ENCODE measurements at places on chromosomes 7 and 10.
A peak's percentile ranks its signal among the peaks of the same experiment; 100 is the strongest.

- DNase-seq, result no peak
Observed at GRCh38 chr7:74231232-74231590, 21.4 kb downstream of the LAT2 start.

DNA sequence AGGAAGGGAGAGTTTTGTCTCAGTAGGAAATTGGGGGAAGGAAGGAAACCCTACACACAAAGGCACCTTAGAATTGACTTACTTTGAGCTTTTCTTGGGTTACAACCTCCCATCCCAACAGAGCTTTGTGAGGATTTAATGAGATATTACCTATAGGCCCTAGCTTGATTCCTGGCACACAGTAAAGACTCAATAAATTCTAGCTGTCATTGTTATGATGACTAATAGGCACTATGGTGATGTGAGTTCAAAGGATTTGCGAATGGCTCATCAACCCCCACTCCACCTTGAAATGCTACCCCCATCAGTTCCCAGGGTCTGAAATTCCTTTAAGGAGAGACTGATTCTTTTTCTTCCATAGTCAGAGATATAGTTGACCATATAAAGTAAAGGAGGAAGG, 67.9 kb upstream of the SMNDC1 start:
- no peak for DNase-seq

DNA sequence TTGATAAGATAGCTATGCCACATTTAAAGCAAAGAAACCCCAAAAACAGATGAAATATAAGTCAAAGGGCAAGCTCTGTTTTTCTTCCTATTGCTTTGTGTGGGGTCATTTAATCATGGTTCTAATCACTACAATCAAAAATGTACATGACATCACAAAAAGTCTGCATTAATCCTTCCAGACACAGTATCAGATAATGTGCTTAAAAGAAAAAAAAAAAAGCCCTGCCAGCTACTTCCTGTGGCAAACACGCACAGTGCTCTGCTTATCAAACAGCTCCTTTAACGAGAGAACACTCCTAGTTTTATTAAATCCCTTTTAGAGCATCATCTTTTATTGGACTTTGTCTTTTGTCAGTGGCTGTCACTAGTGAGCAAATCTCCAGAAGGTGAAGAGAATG, 1005.8 kb downstream of the GATA3 start:
- DNase-seq, result peak; percentile 10

- DNase-seq, result no peak
Observed at GRCh38 chr7:51246258-51247245, 70.1 kb downstream of the COBL start.

- DNase-seq, result no peak
Observed at GRCh38 chr10:29105516-29106215, 183.2 kb upstream of the LYZL1 start.

DNA sequence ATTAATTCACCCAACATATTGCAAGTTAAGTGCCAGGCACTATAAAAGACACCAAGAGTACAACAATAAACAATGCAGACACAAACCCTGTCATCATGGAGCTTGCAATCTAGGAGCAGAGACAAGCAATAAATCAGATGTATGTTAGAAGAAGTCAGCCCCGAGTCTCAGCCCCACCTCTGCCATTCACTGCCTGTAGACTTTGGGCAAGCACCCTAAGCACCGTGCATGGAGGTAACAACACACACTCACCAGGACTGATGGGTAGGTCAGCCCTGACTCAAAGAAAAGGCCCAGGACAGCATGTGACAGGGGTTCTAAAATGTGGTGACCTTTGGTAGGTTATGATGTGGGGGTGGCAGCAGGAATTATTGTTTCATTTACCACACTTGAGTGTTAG, 49.3 kb upstream of the PLEKHA1 start:
- no peak for DNase-seq

DNA sequence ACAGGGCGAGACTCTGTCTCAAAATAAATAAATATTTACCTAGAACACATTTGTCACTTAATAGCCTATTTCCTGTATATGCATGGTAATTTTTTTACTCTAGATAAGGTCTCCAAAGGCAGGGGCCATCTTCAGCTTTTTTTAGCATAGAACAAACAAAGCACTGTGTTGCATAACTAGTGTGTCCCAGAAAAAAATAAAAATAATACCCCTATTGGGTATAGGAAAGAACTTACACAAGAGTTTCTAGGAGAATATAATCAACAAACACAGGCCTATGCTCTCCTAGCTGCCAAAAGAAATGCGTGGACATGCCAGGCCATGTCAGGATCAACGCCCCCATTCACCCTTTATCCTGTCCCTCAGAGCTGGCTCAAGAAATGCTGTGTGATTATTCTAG, 103.6 kb downstream of the PARD3 start:
- DNase-seq, result no peak

DNA sequence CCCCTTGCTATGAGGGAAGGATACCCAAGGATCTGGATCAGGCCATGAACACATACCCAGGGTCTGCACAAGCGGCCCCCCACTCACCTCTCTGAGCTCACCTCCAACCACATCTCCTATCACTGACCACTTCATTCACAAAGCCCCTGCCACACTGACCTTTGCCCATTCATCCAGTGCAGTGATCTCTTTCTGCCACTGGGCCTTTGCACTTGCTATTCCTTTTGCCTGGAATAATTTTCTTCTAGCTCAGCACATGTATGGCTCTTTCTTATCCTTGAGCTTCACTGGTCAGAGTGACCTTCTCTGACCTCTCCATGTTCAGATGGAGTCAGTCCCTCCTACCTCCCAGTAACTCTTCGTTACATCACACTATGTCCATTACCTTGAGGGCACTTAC, 48.3 kb downstream of the ADRA2A start:
- no peak for DNase-seq

DNA sequence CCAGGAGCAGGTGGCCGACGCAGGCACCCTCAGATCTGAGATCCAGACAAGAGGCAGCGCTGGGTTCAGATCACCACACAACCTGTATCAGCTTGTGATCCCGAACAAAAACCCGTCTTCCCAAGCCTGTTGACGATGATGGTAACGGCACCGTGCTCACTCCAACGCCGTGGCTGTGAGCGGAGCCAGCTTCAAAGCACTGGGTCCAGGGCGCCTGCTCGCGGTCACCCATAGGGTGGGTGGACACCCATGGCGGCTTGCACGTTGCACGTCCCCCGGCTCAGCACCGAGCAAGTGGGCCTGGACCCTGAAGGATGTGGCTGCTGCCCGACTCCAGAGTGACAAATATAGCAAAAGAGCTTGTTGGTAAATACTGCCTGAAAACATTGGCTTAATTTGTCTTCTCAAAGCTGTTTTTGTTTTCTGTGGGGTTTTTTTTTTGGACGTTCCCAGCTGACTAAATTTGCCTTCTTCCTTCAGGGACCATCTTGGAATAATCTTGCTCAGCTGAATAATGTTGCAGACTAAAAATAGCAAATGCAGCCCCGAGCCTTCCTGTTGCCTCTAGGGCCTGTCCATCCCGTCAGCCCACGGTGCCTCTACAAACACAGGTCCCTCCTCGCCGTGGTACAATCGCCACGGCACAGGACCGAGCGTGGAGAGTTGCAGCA, 41.0 kb downstream of the FOXK1 start:
- no peak for DNase-seq

- no peak for DNase-seq
Observed at GRCh38 chr7:6553448-6554044, 2.3 kb upstream of the GRID2IP start.

DNA sequence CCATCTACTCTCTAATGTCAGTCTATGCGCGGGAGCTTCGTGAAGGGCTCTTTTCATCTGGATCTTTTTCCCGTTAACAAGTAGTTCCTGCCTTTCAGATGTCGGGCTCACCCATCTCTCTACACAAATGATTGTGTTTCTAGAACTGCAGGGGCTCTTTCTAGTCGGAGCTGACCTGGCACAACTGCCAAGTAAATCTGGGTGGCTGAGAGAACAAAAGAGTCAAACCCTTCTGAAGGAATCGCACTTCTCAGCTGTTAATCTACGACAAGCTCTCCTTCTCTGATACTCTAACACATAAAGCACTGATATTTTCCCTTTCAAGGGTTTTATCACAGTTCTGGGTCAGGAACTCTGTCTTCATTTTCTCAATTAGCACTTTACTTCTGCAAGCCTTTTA, 144.7 kb downstream of the NRP1 start:
- no peak for DNase-seq

DNA sequence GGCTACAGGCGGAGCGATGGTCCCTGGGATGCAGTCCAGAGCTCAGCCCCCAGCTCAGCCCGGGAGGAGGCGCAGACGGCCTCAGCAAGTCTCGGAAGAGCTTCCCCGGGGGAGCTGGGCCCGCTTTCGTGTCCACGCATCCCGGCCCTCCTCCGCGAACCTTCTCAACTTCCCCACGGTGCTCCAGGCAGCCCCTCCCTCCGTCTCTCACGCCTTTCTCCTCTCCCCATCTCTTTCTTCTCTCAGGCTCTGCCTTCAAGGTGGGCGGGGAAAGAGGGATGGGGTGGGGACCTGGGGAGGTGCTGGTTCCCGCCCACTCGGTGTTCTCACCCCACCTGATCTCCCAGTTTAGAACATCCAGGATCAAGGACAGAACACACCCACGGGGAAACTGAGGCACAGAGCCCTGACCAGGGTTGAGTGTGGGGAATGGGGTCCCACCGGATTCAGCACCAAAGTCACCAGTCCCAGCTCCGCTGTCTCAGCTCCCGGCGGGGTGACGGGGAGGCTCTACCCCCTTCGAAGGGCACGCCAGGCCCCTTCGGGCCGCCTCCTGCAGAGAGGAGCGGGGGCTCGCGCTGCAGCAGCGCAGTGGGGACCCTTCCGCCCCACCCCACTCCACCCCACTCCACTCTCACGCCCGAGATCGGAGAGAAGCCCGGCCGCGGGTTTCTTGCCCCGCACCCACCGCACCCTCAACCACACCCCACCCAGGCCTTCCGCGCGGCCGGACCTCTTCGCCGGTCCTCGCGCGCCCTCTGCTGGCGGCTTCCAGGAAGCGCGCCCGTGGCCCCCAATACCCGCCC, 18.2 kb downstream of the POLL start:
- DNase-seq, result peak; percentile 78

DNA sequence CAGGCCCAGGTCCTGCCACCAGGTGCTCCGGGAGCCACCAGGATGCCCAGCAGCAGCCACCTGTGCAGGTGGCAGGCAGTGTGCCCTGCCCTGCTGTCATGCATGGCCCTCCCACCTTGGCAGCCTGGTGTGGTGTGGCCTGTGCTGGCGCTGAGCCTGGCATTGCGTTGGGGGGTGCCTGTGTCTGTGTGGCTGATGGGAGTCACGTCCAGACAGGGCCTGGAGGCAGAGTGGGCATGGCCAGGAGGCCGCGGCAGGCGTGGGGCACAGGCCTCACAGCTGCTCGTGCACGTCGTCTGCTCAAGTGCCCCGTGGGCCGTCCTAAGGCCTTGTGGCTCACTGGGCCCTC, 8.7 kb downstream of the TTYH3 start:
- no peak for DNase-seq

DNA sequence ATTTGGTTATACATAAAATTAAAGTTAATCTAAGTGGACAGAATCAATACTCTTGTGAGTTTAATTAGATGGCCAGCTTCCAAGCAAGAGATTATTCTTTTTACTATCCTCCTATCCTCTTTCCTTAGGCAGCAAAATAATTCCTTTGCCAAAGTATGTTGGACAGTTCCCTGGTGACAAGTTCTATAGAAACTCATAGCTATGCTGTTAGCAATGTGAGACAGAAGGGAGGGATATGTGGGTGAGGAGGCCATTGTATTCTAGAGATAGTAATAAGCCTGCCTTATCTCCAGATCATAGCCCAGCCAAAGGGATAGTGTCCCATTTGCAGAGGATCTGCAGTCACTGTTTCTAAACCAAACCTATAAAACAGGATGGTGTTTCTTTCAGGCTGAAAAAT, 181.6 kb upstream of the HDAC9 start:
- no peak for DNase-seq

GRCh38 chr7:72444026-72444776, 32.1 kb upstream of the CALN1 start:
- DNase-seq, result no peak

GRCh38 chr7:23410446-23411183, 59.7 kb downstream of the IGF2BP3 start:
- DNase-seq, result peak; percentile 41

GRCh38 chr10:98316170-98316569, 48.2 kb upstream of the LOXL4 start:
- DNase-seq, result no peak

- no peak for DNase-seq
Observed at GRCh38 chr7:80918399-80918798, 452 bp downstream of the SEMA3C start.

- DNase-seq, result no peak
Observed at GRCh38 chr7:1322240-1323110, 89.8 kb downstream of the UNCX start.

GRCh38 chr10:107665459-107665858, 501.0 kb upstream of the SORCS1 start:
- no peak for DNase-seq

DNA sequence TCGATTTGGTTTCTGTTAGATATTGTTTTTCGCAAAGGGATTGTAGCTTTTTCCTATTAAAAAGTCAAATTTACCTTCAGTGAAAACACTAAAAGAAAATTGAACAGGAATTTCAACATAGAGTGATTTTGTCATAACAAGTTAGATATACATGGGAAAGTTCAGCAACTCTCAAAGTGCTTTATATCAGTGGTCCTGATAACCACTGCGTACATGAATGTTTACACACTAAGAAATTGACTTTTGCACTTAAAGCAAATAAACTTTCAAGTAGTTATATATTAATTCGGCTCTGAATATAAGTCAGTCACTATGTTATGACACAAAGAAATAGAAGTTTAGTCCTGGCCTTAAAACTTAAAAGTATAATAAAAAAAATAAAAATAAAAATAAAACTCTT, 101.3 kb upstream of the DKK1 start:
- DNase-seq, result no peak

DNA sequence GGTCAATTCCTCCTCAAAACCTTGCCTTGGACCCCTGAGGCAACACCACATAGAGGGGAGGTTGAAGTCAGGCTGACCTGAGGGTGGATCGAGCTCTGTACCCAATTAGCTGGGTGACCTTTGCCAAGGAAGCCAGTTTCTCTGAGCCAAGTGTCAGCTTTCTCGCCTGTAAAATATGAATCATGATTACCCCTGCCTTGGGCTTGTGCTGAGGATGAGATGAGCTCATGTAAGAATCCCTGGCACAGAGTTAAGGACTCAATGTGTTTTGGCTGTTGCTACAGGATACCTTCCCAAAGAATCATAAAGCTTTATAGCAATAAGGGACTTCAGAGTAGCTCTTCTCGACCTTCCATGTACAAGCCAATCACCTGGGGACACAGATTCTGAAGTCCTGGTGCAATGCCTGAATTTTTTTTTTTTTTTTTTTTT, 43.5 kb upstream of the CACUL1 start:
- DNase-seq, result no peak

GRCh38 chr10:76935941-76936613, 701.5 kb downstream of the KCNMA1 start:
- DNase-seq, result no peak
